ENCODE measurements at places on chromosomes 2 and 18.

DNA sequence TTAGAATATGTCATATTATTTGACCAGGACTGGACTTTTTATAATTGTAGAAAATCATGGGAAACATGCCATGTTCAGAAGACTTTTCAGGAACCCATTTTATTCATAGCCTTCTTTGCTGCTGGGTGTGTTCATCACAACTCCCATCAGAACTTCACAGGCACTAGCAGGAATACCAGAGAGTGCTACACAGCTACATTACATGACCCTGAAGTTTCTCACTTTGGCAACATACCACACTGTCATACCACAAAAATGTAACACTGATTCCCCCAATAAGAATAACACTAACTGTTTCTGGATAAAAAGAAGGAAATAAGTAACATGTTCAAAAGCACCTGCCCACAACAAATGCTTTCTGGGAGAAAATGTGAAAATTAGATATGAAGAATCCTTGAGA is 405.4 kb downstream of the CDH2 start:
- DNase-seq, result no peak

DNA sequence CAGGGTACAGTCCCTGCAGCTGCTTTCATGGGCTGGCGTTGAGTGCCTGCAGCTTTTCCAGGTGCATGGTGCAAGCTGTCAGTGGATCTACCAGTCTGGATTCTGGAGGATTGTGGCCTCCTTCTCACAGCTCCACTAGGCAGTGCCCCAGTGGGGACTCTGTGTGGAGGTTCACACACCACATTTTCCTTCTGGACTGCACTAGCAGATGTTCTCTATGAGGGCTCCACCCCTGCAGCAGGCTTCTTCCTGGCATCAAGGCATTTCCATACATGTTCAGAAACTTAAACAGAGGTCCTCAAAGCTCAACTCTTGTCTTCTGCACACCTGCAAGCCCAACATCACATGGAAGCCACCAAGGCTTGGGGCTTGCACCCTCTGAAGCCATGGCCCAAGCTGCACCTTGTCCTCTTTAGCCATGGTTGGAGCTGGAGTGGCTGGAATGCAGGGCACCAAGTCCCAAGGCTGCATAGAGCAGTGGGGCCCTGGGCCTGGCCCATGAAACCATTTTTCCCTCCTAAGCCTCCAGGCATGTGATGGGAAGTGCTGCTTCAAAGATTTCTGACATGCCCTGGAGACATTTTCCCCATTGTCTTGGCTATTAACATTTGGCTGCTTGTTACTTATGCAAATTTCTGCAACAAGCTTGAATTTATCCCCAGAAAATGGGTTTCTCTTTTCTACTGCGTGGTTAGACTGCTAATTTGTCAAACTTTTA is 250.2 kb upstream of the COPS8 start:
- DNase-seq, result no peak

DNA sequence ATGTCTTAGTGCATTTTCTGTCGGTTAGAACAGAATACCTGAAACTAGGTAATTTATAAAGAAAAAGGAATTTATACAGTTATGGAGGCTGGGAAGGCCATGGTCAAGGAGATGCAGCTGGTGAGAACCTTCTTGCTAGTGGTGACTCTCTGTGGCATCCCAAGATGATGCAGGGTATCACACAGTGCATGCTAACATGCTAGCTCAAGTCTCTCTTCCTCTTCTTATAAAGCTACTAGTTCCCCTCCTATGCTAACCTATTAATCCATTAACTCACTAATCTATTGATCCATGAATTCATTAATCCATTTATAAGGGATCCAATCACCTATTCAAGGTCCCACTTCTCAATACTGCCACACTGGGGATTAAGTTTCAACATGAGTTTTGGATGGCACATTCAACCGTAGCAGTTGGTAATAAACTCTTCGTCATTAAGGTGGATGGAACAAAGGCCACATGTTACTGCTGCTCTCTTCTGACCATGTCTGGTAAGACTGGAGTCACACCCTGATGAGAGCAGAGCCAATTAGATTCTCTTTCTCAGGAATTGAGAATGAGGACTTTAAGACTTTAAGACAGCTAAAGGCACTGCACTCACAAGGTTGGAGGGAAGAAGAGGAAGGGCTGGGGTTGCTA is 211.6 kb upstream of the SMAD7 start:
- DNase-seq, result no peak

DNA sequence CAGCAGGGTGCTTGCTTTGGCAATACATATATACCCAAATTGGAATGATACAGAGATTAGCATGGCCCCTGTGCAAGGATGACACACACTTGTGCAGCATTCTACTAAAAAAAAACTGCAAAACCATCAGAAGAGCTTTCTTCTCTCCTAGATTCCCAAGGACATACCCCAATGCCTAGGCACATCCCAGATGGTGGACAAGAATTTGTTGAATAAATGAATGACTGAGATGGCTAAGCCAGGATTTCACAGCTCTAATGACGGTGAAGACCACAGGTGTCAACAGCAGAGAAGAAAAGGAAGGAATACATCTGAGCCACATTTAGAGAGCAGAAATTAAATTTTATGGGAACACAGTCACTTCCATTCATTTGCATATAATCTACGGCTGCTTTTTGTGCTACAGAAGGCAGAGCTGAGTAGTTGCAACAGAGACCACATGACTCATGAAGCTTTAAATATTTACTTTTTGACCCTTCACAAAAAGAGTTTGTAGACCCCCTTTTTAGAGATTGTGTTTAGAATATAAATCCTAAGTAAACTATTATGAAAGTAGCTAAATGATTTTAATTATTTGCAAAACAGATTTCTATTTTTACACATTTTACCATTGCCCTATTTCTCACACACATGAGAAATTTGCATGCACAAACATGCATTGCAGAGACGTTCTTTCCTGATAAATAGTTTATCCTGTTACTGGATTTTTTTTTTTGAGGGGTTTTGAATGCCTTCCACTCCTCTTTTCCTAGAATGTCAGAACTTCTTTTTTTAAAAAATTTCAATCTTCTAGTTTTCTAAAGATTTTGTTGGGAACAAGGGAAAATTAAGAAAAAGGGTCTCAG is 119.0 kb downstream of the PMAIP1 start:
- no peak for DNase-seq

GRCh38 chr2:120794716-120795115 is 59.0 kb downstream of the GLI2 start:
- no peak for DNase-seq

GRCh38 chr2:105836840-105837692 is 92.4 kb downstream of the NCK2 start:
- peak; percentile 71 for DNase-seq

GRCh38 chr2:141599721-141600120 is 531.1 kb downstream of the LRP1B start:
- no peak for DNase-seq

DNA sequence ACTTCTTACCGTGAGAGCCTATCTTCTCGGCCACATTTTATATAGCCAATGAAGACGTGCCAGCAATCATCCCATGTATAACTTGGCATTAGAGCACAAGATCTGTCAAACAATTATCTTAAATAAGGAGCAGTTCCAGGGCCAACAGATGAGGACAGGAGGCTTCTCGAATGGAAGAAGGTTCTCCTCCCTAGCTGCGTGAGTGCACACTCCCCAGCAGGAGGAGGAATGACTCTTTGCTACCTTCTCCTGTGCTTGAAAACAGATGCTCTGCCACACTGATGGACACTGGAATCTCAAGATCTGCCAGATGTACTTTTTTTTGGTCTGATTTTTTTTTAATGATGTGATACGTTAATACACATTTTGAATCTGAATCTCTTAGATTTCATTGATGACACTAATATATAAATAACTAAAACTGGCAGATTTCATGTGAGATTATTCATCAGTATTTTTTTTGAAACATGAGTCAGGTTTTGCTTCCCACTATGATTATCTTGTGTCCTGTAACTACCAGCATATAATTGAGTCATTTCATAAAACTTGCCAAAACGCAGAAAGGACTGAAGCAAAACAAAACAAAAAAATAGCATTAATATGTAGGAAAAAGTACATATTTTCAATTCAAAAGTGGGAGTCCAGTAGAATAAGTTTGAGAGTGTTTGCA is 626 bp upstream of the VIT start:
- DNase-seq, result no peak

DNA sequence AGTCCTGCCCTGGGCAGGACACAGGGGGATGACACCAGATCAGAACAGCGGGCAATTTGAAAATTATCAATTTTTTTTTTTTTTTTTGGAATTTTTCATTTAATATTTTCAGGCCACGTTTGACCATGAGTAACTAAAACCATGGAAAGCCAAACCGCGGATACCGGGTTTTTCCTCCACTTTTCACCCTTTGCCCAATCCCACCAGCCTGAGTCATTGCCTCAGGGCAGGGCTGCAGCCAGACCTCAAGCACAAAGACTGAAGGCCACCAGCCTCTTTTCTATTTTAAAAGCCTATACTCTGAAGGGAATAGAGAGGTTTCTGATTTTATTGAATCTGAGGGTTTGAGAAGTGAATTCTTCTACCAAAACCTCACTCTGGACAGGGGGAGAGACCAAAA is 381.1 kb downstream of the IRS1 start:
- DNase-seq, result no peak

DNA sequence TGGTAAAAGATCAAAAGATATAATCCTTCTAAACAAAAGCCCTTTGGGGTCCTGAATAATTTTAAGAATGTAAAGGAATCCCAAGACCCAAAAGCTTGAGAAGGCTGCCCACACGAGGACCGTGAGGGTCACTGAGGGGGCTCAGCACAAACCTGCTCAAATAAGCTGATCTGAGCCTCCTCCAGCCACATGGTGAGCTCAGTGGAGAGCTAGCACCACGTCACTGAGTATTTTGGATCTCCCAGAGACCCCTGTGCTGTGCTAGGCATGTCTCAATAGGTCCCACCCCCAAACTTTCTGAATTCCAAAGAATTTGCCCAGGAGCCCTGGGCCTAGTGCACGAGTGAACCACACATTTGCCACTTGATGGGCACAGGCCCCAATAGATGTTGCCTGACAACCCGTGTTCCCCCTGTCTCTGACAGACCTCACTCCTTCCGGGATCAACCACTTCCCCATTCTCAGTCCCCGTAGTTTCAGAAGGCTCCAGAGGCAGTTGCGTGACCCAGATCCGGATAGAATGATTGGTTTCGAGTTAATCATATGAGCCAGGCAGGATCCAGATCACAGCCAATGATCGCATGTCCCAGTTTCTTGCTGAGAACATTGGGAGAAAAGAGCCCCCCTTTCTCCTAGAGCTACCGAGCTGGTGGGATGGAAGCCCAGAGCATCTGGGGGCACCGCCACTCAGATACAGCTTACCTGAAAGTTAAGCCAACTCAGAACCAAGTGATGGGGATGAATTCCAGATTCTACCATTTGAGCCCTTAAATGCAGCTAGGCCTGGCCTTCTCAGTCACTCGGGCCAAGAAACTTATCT is 203.8 kb downstream of the TNS1 start:
- no peak for DNase-seq

GRCh38 chr2:185145316-185146121 is 547.2 kb downstream of the ZNF804A start:
- DNase-seq, result no peak

- DNase-seq, result no peak
These were observed 198.2 kb downstream of the MYO1B start for GRCh38 chr2:191443446-191443845.

- DNase-seq, result peak; percentile 74
These were observed 8.5 kb downstream of the IRS1 start for GRCh38 chr2:226791056-226791486.

- no peak for DNase-seq
These were observed 40.4 kb upstream of the FSHR start for GRCh38 chr2:49194701-49195100.

GRCh38 chr2:189217541-189217940 is 38.0 kb upstream of the COL5A2 start:
- DNase-seq, result no peak

GRCh38 chr2:38948995-38949394 is 59.3 kb downstream of the ARHGEF33 start:
- no peak for DNase-seq

GRCh38 chr2:59745085-59745484 is 808.4 kb downstream of the BCL11A start:
- no peak for DNase-seq

GRCh38 chr2:25548601-25549000 is 124.8 kb downstream of the DTNB start:
- no peak for DNase-seq

- DNase-seq, result peak; percentile 62
These were observed 16.8 kb downstream of the ARID5A start for GRCh38 chr2:96553176-96553956.

DNA sequence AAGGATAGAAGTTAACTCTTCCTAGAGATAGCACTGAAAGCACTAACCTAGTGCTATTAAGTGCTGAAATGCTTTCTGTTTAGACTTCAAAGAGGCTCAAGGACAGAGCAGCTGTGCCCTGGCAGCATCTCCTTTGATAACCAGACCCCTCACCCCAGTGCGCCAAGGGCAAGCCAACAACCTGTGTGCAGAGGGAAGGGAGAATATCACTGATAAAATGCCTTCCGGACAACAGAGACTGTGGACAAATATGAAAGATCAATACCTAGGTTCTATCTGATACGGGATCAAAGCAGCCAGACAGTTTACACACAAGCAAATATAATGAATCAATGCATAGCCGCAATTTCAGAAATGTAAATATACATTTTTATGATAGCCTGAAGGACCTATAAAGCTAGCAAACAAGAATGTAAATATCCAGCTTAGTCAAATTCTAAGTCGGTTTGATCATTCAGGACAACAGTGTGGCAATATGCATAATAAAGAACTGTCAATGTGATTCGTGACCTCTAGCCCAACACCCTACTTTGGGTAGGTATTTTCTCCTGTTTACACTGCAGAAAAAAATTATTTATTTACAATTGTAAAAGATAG is 91.8 kb upstream of the RFX8 start:
- no peak for DNase-seq

DNA sequence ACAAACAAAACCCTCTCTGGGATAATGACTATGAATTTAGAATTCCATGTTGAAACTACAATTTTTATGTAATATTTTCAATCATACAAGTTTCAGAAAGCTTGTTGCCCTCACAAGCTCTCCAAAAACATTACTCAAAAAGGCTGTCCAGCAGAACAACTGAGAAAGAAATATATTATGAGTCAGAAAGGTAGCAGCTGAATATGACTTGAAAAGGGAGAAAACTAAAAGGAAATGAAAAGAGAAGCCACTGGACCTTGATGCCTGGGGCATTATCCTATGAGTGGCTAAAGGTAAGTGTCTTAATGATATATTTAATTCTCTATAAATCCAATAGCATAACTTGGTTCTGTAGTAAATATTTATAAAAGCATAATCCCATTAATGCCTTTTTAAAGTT is 61.8 kb downstream of the NXPH2 start:
- no peak for DNase-seq

DNA sequence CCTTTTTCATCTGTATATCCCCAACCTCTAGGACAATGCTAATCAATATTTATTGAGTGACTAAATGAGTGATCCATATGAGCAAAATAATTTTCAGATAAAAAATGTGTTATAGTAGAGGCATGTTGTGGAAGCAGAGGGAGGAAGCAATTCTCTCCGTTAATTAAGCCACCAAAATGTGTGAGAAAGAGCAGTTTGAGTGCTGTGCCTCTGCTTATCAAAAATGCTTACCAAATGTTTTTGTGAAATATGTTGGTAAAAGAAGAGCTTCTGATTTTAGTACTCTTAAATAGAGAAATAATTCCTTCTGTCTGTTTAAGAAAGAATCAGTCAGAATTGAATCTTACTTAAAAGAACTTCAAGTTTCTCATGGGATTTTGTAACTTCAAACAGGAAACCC is 90.3 kb downstream of the DTNA start:
- no peak for DNase-seq

Data from activated naive CD4-positive, alpha-beta T cell treated with anti-CD3 and anti-CD28 coated beads for 36 hours (primary cell).